ENCODE measurements at places on chromosomes 4 and X. TPM values are rescaled to one million over a fixed set of nuclear protein-coding genes. Genes with fewer than 3 reads are reported as not detected.

Gene SLC6A14
- not detected for total RNA-seq

Gene ASB12
- total RNA-seq: not detected

Gene PDS5A
- total RNA-seq: 105 TPM

Gene ARSD
- 1.2 TPM for total RNA-seq

Gene RRH
- total RNA-seq: 0.62 TPM

Gene RLIM
- 36.3 TPM for total RNA-seq

Gene GLRA2
- total RNA-seq: not detected

All from activated naive CD4-positive, alpha-beta T cell treated with anti-CD3 and anti-CD28 coated beads, Interleukin-2, amount 50 U/mL, for 72 hours (primary cell).